ENCODE measurements at places on chromosomes 7 and 10.

DNA sequence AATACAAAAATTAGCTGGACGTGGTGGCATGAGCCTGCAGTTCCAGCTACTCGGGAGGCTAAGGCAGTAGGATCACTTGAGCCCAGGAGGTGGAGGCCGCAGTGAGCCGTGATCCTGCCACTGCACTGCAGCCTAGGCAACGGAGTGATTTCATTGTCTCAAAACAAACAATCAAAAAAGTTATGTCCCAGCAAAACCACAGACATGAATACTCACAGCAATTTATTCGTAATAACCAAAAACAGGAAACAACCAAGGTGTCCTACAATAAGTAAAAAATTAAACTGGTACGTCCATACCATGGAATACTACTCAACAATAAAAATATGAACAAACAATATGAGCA is 11.6 kb upstream of the CYTH3 start:
- no peak for DNase-seq

- no peak for DNase-seq
Observed at GRCh38 chr10:51129946-51130544, 55.8 kb downstream of the PRKG1 start.

DNA sequence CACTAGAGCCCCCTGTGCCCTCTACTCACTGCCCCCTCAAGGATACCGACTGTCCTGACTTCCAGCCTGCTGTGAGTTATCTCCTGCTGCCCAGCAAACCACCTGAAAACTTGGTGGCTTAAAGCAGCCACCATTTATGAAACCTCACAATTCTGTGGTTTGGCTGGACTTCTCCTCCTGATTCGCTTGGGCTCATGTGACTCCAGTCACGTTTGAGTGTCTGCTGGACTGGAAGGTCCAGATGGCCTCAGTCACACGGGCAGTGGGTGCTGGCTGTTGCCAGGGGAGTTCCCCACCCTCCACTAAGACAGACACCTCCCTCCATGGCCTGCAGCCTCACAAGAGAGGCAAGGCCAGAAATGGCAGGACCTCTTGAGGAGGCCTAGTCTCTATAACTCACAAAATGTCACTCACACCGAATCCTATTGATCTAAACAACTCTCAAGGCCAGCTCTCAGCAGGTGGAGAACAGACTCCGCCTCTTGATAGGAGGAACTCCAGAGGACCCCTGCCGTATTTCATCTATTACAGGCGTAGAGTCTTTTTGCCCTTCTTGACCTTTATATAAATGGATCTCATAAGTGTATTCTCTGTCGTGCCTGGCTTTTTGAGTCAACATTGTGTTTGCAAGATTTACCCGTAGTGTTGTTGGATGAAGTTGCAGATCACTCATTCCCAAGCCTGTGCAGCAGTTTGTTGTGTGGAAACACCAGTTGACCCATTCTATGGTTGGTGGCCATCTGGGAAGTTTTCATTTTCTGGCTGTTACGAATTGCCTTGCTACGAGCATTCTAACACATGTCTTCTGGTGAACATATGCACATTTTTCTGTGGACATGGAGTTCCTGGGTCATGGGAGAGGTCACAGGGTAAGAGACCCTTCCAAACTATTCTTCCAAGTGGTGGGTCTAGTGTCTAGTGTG is 48.3 kb downstream of the ZMIZ1 start:
- DNase-seq, result no peak

DNA sequence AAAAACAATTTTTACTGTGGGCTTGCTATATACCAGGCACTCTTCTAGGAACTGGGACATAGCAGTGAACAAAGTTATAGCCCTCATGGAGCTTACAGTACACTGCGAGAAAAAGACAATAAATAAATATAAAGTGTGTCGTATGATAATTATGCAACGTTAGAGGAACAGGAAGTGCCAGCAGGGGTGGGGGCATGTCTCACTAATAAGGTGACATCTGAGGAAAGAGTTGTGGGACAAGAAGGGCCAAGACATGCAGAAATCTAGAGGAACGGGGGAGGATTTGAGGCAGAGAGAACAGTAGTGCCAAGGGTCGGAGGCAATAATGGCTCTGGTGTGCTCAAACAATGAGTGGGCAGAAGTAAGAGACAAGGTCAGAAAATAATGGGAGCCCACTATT is 52.8 kb downstream of the LMBR1 start:
- no peak for DNase-seq

GRCh38 chr10:118324140-118324539 is 18.0 kb downstream of the FAM204A start:
- DNase-seq, result no peak

DNA sequence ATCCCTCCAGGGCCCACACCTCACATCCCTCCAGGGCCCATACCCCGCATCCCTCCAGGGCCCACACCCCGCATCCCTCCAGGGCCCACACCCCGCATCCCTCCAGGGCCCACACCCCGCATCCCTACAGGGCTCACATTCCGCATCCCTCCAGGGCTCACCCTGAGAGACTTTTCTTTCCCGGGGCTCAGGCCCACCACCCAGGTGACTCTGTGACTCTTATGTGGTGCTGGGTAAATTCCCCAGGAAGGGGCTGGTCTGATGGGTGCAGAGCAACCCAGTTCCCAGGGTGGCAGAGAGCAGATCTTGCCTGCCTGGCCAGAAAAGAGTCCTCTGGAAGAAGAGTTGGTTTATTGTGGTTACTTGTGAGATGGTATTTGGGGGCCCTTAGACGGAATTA is 290.7 kb downstream of the TCERG1L start:
- DNase-seq, result no peak

- DNase-seq, result no peak
Observed at GRCh38 chr7:2001601-2002442, 230.9 kb downstream of the MAD1L1 start.

DNA sequence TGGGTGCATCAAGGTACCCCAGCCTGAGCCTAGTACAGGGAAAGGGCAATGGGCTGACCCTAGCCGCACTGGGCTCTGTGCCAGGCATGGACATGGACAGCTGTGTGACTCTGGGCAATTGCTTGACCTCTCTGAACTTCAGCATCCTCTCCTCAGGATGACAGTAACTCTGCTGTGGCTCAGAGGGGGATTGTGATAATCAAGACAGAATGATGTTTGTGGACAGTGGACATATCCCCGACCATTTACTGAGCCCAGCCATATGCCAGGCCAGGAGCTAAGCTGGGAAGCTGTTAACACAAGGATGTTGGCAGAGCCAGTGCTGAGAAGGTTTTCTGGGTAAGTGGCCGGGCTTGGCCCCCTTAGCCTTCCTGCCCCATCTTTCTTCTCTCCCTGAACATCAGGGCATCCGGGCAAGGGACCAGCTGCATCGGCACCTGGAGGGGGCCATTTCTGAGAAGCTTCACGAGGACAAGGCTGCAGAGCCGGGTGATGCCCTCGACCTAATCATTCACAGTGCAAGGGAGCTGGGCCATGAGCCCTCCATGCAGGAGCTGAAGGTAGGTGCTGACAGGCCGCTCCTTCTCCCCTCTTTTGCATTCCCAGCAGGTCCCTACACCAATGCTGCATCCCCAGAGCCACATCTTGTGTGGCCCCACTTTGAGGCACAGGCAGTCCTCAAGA is 3.5 kb downstream of the CYP26C1 start:
- DNase-seq, result no peak

GRCh38 chr10:110687400-110687799 is 43.3 kb downstream of the RBM20 start:
- DNase-seq, result no peak

DNA sequence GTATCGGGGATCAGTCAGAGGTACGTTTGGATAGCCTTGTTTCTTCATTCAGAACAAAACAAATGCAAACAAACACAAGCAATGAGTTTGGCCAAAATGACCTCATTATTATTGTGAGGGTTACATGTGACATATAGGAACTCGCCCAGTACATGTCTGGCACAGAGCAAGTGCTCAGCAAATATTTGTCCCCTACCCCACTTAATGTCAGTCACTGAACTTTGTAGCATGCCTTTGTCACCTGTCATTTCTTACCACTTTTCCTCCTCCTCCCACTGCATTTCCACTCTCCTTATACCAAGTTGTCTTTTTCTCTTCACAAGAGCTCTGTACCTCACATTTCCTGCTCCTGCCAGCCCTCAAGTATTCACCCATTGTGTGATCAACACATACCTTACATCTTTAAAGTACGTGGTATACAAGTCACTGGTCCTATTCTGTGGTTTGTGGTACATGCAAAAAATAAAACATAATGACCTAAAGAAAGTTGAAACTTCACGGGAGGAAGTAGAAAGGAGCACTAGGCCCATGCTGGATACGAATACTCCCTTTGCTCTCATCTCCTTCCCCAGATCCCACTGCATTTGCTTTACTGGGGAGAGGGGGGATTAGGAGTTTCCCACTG is 236.0 kb downstream of the INHBA start:
- no peak for DNase-seq

- DNase-seq, result no peak
Observed at GRCh38 chr7:148623586-148624282, 33.2 kb downstream of the C7orf33 start.

- peak; percentile 70 for DNase-seq
Observed at GRCh38 chr10:119103903-119104653, at the start of gene DENND10. TSS of gene DENND10 (plus strand) at chr10:119104113. CDS start at chr10:119104143, 30 bp downstream.

DNA sequence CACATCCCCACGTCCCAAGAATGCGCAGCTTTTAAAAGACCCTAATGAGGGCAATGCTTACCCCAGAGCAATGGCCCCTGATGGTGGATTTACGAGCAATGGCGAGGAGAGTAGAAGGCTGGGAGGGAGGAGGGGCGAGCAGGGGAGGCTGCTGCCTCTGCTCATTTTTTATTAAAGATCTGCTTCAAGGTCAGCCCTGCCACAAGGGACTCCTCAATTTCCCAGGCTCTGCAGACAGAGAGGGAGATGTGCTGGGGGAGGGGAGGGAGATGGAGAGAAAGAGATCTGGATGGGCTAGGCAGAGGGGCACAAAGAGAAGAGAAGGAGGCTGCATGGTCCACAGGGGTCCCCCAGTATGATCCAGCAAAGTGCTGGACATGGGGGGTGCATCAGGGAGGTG is 7.8 kb upstream of the SRRM3 start:
- no peak for DNase-seq

- no peak for DNase-seq
Observed at GRCh38 chr7:128060018-128060417, 28.8 kb upstream of the LRRC4 start.

- no peak for DNase-seq
Observed at GRCh38 chr7:110347081-110347480, 743.8 kb upstream of the LRRN3 start.

GRCh38 chr7:14995774-14996173 is 93.2 kb upstream of the DGKB start:
- no peak for DNase-seq

GRCh38 chr7:6375348-6376101 is 72.2 kb downstream of the DAGLB start:
- DNase-seq, result no peak

GRCh38 chr7:23468526-23469149 is 1.7 kb downstream of the IGF2BP3 start:
- no peak for DNase-seq

DNA sequence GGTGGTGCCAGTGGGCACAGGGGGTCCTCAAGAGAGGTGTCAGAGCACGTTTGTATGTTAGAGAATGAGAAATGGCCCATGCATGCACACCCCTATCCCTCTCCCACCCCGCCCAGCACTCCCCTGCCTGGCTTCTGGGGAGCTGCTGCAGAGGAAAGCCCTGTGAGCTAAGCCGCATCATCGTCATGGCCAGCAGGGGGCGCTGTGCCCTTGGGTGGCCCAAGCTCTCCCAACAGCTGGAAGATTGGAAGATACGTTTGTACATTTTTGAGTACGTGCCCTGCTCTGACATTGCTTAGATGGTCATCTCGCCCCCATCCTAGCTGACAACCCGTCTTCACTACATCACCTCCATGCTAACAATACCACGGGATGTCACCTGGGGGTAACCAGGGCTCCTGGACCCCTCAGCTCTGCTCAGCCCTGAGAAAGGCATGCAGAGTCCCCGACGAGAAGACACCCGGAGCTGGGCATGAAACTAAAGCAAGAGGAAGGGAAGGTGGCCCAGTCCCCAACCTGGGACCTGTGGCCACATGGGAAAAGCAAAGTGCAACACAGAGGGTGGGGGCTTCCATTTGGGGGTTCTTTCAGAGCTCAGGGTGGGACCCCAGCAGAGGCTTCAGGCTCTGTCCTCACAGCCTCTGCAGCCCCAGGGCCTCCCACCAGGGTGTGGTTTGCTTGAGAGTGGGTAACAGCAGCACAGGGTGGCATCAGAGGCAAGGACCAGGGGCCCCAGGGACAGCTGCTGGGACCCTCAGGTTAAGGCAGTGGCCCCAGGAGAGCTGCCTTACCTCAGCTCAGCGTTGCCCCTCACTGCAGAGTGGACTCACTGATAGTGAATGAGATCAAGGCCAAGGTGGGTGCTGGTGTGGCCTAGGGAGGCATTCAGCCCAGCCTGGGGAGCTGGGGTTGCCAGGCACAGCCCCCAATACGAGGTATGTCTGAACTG is 136.6 kb downstream of the PTPN20 start:
- DNase-seq, result peak; percentile 66

DNA sequence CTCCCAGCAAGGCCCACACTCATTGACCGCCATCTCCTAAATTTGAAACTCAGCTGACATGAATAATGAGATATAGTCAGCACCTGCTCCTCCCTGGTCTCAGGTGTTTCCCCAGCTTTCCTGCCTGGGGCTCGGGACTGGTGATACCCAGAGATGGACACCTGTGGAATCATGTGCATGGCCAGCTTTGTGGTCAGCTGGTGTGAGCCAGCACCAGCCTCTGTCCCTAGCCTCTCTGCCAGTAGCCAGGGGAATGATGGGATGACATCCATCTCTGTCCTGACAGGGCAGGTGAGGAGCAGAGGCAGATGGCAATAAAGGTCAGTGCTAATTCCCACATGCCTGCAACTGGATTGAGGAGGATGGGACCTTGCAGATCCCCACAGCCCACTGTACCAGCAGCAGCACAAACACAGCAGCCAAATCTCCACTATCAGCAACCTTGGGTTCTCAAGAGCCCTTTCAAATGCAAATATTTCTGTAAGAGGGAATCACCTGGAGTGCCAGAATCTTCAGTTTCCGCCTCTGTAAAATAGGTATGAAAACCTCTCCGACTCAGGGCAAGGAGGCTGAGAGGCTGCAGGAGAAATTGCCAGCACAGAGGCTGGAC is 329.2 kb upstream of the ZMIZ1 start:
- no peak for DNase-seq

DNA sequence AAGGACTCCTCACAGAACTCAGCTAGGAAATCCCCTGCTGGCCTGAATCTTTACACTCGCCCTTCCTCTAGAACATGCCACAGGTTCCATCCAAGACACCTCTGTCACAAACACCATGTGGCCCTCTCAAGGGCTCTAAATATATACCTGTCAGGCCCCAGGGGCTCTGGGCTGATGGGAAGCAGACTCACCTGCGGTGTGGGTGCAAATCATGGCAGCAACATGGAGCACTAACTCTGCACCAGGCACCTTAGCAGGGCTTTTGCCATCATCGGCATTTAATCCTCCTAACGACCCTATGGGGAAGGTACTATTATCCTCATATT is 17.3 kb downstream of the SH3PXD2A start:
- no peak for DNase-seq

Measured in stimulated activated CD4-positive, alpha-beta T cell treated with anti-CD3 and anti-CD28 coated beads, Interleukin-1b, Interleukin-23, amount 100 ng/mL, for 1 hour (primary cell).